Endothelial cell of umbilical vein (primary cell): ENCODE measurements at places on chromosomes 7 and 10. TPM values are rescaled to one million over a fixed set of nuclear protein-coding genes. Genes with fewer than 3 reads are reported as not detected.
A peak's percentile ranks its signal among the peaks of the same experiment; 100 is the strongest.

GRCh38 chr7:30133736-30134610, 813 bp upstream of the MTURN start:
- DNase-seq: no peak

GRCh38 chr7:132029369-132030085, 473.1 kb upstream of the PODXL start:
- DNase-seq: no peak

GRCh38 chr7:98879979-98880315, 1.6 kb downstream of the TRRAP start:
- no peak for DNase-seq

CCDC126 gene
- 7.1 and 8.6 TPM in 2 replicates for total RNA-seq

- no peak for DNase-seq
Measured at GRCh38 chr10:61024856-61025201, 80.8 kb upstream of the RHOBTB1 start.

DNA sequence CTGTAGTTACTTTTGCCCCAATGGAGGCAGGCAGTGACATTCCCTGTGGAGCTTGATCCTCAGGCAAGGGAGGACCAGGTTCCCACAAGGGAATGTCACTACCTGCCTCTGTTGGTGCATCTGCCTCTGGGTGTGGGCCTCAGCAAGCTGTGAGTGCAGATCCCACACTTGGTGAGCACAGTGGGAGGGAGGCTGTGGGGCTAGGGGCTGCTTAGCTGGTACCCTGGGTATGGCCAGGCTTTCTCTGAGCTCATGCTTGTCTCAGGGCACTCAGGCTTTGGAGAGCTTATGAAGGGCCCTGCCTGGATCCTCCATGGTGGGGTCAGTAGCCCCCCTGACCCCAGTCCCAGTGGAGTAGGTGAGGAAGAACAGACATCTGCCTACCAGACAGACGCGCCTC, 16.2 kb upstream of the ZNF488 start:
- no peak for DNase-seq

TCAF2 gene
- total RNA-seq: 7.1 and 8.4 TPM in 2 replicates

GRCh38 chr7:91566402-91566732, 302.1 kb downstream of the FZD1 start:
- DNase-seq: no peak

GRCh38 chr7:17355050-17355449, 56.6 kb downstream of the AHR start:
- no peak for DNase-seq

- peak; percentile 84 for DNase-seq
Measured at GRCh38 chr7:20307119-20307518, 23.6 kb upstream of the ITGB8 start.

GRCh38 chr10:10093021-10093420, 924.7 kb upstream of the CELF2 start:
- no peak for DNase-seq

TMEM139 gene
- total RNA-seq: not detected in 2 replicates

DNA sequence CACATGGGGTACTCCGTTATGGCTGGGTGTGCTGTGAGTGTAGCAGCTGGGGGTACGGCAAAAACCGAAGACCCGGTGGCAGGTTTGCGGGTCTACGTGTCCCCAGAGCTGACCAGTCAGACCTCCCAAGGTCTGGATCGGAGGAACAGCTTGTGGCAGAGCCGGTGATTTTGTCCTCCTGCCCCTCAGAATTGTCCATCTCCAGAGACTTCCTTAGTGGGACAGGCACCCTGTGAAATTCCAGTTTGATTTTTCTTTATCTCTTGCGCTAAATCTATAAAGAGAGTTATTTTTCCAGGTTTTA, 1.0 kb downstream of the EIF3B start:
- peak; percentile 24 for DNase-seq

- no peak for DNase-seq
Measured at GRCh38 chr10:31635415-31636065, 293.1 kb downstream of the ARHGAP12 start.

DNA sequence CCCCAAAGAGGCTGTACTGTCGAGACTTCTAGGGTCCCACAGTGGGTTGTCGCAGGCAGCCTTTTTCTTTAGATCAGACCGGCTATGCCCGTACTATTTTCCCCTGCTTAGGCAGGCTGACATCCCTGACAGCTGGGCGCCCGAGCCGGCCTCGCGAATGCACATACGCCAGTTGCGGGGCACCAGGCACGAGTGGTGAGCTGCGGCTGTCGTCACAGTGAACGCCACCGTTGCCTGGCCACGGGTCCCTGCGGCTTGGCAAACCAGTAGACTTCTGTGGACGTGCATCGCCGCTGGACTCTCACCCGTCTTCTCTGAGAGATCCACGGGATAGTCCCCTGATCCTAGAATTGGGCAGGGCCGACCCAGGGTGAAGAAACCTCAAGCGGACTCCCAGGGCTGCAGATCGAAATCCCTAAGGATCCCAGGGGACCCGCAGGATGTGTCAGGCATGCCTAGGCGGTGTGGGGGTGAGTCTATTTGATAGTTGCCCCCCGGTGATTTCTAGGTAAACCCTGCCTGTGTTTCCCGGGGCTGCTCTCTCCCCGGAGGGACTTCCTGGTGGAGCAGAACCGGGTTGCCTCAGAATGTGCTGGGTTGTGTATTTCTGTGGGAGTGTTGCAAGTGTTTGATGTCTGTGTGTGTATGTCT, 33.0 kb upstream of the ZNF273 start:
- DNase-seq: no peak

DNA sequence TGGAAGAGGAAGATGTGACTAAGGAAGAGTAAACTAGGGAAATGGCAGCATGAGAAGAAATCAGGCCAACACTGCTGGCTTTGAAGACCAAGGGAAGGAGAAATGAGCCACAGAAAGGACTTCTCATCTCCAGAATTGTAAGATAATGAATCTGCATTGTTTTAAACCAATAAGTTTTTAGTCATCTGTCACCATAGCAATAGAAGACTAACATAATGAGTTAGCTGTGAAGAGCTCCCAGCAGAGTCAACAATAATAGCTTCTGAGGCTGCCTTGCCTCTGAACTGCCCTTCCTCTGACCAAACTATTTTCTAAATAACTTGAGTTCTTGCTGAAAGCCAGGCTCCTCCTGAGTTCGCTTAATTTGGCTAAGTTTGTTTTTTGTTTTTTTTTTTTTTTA, 103.6 kb downstream of the CACNA2D1 start:
- no peak for DNase-seq

- peak; percentile 7 for DNase-seq
Measured at GRCh38 chr7:39413636-39414223, 152.5 kb upstream of the YAE1 start.

GSTO2 gene
- total RNA-seq: 0.84 and 0.95 TPM in 2 replicates

GPR15LG gene
- total RNA-seq: not detected in 2 replicates

DNA sequence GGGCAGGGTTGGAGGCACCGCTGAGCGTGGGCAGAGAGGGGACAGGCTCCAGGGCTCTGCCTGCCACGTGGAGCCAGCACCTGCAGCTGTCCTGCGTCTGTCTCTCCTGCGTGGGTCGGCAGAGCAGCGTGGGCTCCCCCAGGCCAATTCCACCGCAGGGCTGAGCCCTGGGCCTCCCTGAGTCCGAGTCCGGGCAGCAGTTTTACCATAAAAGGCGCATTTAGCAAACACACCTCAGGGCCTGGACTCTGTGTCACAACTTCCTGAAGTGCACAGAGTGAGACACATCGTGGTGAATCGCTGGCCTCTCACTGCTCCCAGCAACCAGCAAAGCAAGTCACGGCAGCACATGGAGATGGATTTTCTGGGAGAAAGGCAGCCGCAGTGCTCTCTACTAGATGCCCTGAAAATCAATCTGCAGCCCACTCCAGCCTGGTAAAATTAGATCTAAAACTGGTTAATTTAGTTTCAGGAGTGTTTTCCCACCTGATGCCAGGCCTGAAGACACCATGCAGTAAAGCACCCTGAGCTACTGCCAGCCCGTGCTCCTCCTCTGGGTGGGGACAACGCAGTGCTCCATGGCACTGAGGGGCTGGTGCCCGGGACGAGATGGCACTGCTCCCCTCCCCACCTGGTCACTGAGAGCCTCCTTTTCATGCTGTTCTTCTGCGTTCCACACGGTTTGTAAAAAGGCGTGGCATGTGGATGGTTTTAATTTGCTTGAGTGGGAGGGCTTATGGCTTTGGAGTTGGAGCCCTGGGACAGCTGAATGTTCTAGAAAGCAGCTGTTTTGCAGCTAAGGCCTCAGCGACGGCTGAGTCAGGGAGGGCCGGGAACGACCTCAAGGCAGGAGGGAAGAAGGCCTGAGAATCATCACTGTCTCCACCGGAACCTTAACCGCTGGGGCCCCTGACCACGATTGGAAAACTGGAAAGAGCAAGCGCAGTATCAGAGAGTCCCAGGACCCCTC, 336.9 kb downstream of the ADARB2 start:
- no peak for DNase-seq
